Panc1 (cell line): ENCODE measurements at places on chromosomes 7 and 10. TPM values are rescaled to one million over a fixed set of nuclear protein-coding genes. Genes with fewer than 3 reads are reported as not detected.

DNA sequence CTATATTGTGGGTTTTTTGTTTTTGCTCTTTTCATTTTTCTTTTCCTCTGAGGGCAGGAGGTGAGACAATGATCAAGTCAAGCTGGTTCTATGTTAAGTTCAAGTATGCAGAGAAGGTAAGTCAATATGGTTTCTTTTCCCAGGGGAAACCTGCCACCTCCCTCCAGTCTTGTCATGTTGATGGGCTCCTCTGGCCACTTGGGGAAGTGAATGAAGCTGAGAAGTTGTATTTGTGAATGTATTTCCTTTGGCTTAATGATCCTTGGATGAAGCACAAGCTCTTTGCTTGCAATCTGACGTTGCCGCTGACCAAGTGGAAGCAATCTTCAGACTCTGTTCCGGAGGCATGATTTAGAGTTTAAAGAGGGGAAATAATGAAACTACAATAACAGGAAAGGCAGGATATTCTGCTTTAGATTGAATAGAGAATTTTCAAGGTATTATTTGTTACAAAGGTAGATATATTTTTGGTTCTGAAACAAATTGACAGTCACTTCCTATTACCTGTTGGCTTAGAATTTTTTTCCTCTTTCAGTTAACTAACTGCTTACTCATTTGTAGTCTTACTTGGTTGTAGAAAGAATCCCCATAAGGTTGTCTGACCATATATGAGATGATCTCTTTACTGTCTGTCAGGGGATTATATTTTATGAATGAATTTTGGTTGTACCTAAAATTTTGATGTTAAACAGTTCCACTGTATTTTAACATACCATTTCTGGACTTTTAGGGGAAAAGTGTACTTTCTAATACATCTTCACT, 369.6 kb downstream of the AUTS2 start:
- no peak overlapping the region for H3K27ac ChIP-seq
- DNase-seq = no peak
- no peak overlapping the region for H3K4me3 ChIP-seq
- no peaks in the 10 kb centered on the region for H3K4me1 ChIP-seq
- no peaks in the 10 kb centered on the region for H3K27me3 ChIP-seq
- H3K36me3 ChIP-seq = no peaks in the 10 kb centered on the region

DNA sequence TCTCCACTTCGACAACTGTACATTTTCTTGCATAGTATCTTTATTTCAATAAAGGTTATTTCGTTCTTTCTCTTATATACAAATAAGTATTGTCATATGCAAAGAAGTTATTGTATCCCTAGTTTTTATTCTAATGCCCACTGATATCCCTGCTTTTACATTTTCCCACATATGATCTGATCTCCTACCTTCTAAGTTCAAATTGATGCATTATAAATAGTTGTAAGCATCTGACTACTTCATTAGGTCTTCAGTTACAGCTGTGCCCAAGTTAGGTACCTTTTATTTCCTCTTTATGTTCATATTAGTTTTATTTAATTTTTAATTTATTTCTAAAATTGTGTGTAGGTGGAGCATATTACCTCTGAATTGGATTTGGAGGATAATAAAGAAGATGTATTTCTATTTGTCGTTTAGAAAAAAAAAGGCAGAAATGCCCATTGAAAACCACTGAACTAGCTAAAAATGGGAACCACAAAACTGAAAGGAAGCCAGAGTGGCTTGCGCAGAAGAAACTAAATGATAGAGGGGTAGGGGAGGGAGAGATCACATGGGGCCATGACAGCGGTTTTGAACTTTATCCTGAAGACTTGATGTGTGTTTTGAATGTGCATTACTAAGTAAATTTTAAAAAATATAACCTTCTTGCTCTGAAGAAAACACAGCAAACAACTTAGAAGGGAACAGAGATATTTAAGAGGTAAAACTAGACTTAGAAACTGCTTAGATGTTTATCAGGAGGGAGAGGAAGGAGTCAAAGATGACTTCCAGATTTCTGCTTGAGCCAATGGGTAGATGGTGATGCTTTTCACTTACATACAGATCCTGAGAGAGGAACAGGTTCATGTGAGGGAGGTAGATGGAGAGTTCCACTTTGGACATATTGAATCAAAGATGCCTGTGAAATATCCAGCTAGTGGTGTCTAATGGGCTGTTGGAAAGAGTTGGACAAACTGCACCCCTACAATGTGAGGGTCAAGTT, 9.3 kb upstream of the ZC3HAV1L start:
- H3K4me3 ChIP-seq = no peak overlapping the region
- H3K36me3 ChIP-seq = peaks cover 10% of the 10 kb centered on the region
- no peaks in the 10 kb centered on the region for H3K4me1 ChIP-seq
- DNase-seq = no peak
- no peak overlapping the region for H3K27ac ChIP-seq
- H3K27me3 ChIP-seq = no peaks in the 10 kb centered on the region

- no peaks in the 10 kb centered on the region for H3K27me3 ChIP-seq
- no peak overlapping the region for H3K4me3 ChIP-seq
- no peak for DNase-seq
- H3K4me1 ChIP-seq = no peaks in the 10 kb centered on the region
- no peaks in the 10 kb centered on the region for H3K36me3 ChIP-seq
- no peak overlapping the region for H3K27ac ChIP-seq
Observed at GRCh38 chr10:36730316-36730715, 395.1 kb upstream of the ANKRD30A start.

- no peak for DNase-seq
- no peak overlapping the region for H3K27ac ChIP-seq
Observed at GRCh38 chr10:1148855-1149605, 92.8 kb downstream of the WDR37 start.

DNA sequence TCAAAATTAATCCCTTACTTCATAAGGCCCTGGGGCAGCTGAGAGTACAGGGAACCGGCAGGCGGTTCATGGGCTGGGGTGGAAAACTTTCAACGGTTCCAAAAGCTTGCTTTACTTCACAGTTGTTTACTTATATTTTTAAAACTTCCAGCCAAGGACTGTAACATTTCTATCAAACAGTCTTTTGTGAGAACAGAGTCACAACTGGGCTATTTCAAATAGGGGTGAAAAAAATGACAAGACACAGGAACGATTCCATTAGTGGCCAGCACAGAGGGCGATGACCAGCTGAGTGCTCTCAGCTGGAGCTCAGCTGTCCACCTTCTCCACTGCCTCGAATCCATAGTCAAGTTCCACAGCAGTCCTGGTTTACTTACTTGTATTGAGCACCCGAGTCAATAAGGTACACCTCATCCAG, 48.2 kb downstream of the XPNPEP1 start:
- no peak overlapping the region for H3K4me3 ChIP-seq
- no peaks in the 10 kb centered on the region for H3K27me3 ChIP-seq
- no peak overlapping the region for H3K27ac ChIP-seq

DNA sequence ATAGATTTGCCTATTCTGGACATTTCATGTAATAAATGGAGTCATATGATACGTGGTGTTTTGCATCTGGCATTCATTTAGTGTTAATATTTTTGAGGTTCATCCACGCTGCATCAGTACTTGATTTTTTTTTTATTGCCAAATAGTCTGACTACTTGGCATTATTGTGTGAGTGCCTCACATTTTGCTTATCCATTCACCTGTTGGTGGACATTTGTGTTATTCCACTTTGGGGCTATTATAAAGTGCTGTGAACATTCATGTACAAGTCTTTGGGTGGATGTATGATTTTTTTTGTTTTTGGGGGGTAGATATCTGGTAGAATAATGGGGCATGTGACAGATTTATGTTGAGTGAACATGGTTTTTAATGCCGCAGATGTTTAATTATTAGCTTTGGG, 19.7 kb downstream of the CUL1 start:
- H3K36me3 ChIP-seq = no peaks in the 10 kb centered on the region
- H3K27me3 ChIP-seq = no peaks in the 10 kb centered on the region
- no peak for DNase-seq
- peaks cover 4% of the 10 kb centered on the region; the same call in 1 of the 2 replicates for H3K4me1 ChIP-seq
- H3K27ac ChIP-seq = no peak overlapping the region

DNA sequence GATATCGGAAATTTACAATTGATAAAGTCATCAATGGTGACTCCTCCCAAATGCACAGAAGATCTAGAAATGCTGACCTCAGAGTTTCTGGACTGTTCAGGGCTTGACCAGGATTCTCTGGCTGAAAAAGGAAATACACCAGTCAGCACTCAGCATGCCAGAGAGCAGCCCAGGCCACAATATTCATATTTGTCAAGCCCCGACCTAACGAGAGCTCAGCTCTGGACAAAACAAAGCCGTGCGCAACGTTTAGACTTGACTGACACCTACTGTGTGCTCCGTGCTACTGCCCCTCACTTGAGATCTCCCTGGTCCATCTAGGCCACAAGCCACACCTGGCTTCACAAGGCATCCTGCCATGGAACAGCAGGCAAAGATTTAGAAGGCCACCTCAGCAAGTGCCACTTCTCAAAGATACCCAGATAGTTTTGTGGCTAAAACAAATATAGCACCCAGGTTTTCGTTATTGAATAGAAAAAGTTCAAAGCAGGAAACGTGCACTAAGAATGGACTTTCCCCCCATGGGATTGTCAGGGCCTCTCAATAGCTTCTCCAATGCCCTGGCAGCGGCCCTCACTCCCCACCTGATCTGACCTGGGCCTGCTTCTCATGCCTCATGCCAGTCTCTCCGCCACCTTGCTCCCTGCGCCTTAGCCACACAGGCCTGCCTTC, 218.3 kb downstream of the FAM107B start:
- no peaks in the 10 kb centered on the region for H3K36me3 ChIP-seq
- no peak for DNase-seq
- H3K27me3 ChIP-seq = no peaks in the 10 kb centered on the region
- no peaks in the 10 kb centered on the region for H3K4me1 ChIP-seq

DNA sequence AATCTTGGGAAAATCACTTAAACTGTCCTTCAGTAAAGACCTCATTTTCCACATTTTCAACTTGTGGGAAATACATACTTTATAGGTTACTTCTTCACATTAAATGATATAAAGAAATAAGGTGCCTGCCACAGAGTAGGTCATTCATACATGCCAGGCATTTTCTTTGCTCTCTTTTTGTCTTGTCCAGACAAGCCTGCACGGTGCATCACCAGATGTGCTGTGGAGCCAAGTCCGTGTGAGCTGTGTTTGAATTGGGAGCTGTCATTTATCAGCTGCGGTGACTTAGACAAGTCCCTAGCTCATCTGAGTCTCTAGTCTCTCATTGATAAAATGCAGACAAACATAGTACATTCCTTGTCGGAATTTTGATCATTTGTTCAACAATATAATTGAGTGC, 432.9 kb downstream of the SORCS3 start:
- H3K4me1 ChIP-seq = no peaks in the 10 kb centered on the region
- no peaks in the 10 kb centered on the region for H3K36me3 ChIP-seq
- H3K4me3 ChIP-seq = no peak overlapping the region
- no peak for DNase-seq

GRCh38 chr10:99533496-99534449, 1.0 kb downstream of the NKX2-3 start:
- peaks cover 18% of the 10 kb centered on the region for H3K27me3 ChIP-seq
- DNase-seq = no peak
- no peaks in the 10 kb centered on the region; the same call in 1 of the 2 replicates for H3K4me1 ChIP-seq
- no peak overlapping the region for H3K27ac ChIP-seq

GRCh38 chr10:70776455-70777005, 8.6 kb downstream of the TBATA start:
- no peaks in the 10 kb centered on the region for H3K4me1 ChIP-seq
- H3K27ac ChIP-seq = no peak overlapping the region
- H3K27me3 ChIP-seq = no peaks in the 10 kb centered on the region
- H3K36me3 ChIP-seq = no peaks in the 10 kb centered on the region

- peak overlapping the region; percentile 95 for H3K4me3 ChIP-seq
- H3K27me3 ChIP-seq = no peaks in the 10 kb centered on the region
- DNase-seq = no peak
- H3K27ac ChIP-seq = peak overlapping the region; percentile 72
Observed at GRCh38 chr10:33337326-33337957, 3.0 kb upstream of the NRP1 start.

GRCh38 chr10:89355394-89355931, 22.4 kb upstream of the IFIT1B start:
- H3K27me3 ChIP-seq = no peaks in the 10 kb centered on the region
- no peak for DNase-seq
- peaks cover 19% of the 10 kb centered on the region for H3K4me1 ChIP-seq
- H3K36me3 ChIP-seq = no peaks in the 10 kb centered on the region
- H3K4me3 ChIP-seq = no peak overlapping the region

DNA sequence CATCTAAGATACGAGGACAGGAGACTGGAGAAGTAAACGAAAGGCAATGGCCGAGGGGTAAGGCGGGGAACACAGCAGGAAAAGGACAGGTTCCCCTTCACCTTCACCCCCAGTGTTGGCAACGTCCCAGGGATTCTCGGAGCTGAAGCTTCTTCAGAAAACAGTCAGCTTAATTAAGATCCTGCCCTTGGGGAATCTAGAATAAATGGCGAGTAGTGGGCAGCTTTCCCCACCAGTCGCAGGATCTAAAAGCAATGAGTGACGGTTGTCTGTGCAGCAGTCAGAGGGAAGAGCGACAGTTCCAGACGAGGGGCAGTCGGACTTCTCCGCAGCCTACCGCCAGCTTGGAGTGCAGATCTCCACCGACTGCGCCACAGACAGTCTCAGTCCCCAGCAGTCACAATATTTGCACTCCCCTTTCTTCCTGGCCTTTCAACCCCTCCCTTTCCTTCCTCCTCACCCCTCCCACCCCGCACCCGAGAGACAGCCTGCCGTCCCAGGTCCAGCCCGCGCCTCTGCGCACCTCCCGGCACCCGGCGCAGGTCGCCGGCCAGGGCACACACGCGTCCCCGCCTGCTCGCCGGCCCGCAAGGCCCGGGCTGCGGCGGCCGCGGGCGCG, 10.9 kb upstream of the SP8 start:
- H3K27me3 ChIP-seq = peaks cover 39% of the 10 kb centered on the region
- DNase-seq = no peak
- no peaks in the 10 kb centered on the region for H3K36me3 ChIP-seq
- peak overlapping the region; percentile 80 for H3K4me3 ChIP-seq
- H3K27ac ChIP-seq = no peak overlapping the region

DNA sequence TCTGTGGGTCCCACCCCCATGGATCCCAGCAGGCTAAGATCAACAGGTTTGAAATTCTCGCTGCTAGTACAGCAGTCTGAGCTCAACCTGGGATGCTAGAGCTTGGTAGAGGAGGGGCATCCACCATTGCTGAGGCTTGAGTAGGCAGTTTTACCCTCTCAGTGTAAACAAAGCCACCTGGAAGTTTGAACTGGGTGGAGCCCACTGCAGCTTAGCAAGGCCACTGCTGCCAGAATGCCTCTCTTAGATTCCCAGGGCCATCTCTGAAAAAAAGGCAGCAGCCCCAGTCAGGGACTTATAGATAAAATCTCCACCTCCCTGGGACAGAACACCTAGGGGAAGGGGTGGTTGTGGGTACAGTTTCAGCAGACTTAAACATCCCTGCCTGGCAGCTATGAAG, 190.0 kb upstream of the CACNA2D1 start:
- no peak for DNase-seq
- no peaks in the 10 kb centered on the region for H3K36me3 ChIP-seq
- no peak overlapping the region for H3K4me3 ChIP-seq

Gene CREB5
- 3.1 TPM for total RNA-seq

Gene NAT16
- total RNA-seq = 0.15 TPM

Gene FAM170B
- total RNA-seq = not detected

Gene COBL
- total RNA-seq = 0.39 TPM

Gene CCDC146
- 1.2 TPM for total RNA-seq

Gene UPK3B
- total RNA-seq = 9.8 TPM

Gene DDX50
- total RNA-seq = 46.9 TPM

Gene FOXK1
- 72.7 TPM for total RNA-seq

Gene ELN
- 0.26 TPM for total RNA-seq

Gene IL6
- total RNA-seq = not detected

Gene DPP6
- total RNA-seq = not detected

Gene LGI1
- total RNA-seq = not detected

Gene ZKSCAN5
- total RNA-seq = 17.5 TPM
